Stimulated activated CD8-positive, alpha-beta memory T cell treated with anti-CD3 and anti-CD28 coated beads, Interleukin-7, amount 100 ng/mL, for 24 hours (primary cell): ENCODE measurements at places on chromosomes 2 and 18.

- no peak for DNase-seq
Measured at GRCh38 chr2:206424134-206424533, 19.2 kb upstream of the ADAM23 start.

DNA sequence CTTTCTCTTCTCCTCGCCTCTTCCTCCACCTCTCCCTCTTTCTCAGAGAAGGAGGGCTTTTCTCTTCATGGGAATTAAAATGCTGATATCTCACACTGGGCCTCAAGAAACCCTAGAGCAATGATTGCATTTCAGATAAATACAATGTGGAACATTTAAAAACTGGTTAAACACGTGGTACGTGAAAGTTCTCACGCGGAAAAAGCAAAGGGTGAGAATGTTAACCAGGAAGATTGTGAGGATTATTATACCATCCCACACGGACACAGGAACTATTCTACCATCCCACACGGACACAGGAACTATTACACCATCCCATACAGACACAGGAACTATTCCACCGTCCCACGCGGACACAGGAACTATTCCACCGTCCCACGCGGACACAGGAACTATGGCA lies 182.4 kb downstream of the TMEM18 start:
- DNase-seq, result no peak

DNA sequence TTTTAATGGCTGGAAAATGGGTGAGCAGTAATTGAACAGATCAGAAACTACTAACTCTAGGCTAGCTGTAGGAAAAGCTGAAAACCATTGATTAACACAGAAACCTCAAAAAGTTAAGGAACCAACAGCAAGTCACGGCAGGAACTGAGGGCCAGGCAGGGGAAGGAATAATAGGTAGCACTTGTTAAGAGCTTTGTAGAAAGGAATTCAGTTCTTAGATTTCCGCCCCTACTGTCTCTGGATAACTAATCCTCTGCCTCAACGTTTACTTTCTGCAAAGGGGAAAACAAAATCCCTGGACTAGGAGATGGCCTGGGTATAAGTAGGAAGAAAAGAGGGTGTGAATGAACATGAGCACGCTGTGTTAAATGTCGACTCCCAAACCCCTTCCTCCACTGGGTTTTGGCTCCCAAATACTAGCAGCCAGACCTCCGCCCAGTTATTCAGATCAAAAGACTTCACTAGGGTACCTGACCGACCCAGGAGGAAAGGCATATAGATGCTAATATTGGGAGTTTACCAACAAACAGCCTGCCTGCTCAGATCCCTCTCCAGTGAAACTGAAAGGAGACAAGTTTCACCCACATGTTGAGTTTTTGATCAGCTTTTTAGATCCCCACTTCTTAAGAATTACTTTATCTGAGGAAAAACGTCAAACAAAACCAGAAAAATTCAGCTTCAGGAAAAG lies 12.4 kb downstream of the SMAD2 start:
- DNase-seq, result no peak

DNA sequence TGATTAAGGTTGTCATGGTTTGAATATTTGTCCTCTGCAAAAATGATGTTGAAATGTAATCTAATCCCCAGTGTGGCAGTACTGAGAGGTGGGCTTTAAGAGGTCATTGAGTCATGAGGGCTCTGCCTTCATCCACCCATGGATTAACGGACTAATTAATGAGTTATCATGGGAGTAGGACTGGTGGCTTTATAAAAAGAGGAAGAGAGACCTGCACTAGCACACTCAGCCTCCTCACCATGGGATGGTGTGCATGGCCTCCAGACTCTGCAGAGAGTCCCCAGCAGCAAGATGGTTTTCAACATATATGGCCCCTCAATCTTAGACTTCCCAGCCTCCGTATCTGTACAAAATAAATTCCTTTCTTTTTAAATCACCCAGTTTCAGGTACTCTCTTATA lies 41.0 kb downstream of the DTNB start:
- no peak for DNase-seq

DNA sequence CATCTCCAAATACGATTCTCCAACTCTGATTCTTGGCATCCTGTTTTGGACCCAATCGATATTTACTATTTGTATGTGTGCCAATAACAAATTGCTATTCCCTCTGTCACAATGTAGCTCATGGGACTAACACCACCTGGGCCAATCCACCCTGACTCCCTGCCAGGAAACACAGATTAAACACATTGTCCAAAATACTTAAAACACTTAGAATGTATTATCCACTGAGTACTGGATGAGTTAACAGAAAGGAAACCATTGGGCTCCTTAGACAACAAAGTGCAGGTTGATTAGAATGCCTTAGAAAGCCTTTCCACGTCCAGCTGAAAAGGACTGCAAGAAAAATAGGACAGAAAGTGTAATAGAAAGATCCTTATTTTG lies 79.4 kb upstream of the ARHGAP28 start:
- no peak for DNase-seq
